Stimulated activated CD8-positive, alpha-beta memory T cell treated with anti-CD3 and anti-CD28 coated beads, Interleukin-4, amount 100 ng/mL, for 4 hours (primary cell): ENCODE measurements at places on chromosomes 5 and 9.

- no peak for DNase-seq
These were observed 29.2 kb downstream of the FREM1 start for GRCh38 chr9:14881006-14881405.

GRCh38 chr9:96038271-96038670 is 162.8 kb downstream of the ERCC6L2 start:
- no peak for DNase-seq

- DNase-seq = no peak
These were observed 526.1 kb upstream of the WWC1 start for GRCh38 chr5:167765352-167765751.

- DNase-seq = no peak
These were observed 25.4 kb downstream of the ABLIM3 start for GRCh38 chr5:149166591-149167100.

GRCh38 chr5:9104571-9105339 is 441.1 kb downstream of the SEMA5A start:
- no peak for DNase-seq

GRCh38 chr5:125987677-125988255 is 435.4 kb upstream of the GRAMD2B start:
- DNase-seq = no peak

GRCh38 chr9:108468364-108468763 is 387.4 kb downstream of the ACTL7B start:
- no peak for DNase-seq

DNA sequence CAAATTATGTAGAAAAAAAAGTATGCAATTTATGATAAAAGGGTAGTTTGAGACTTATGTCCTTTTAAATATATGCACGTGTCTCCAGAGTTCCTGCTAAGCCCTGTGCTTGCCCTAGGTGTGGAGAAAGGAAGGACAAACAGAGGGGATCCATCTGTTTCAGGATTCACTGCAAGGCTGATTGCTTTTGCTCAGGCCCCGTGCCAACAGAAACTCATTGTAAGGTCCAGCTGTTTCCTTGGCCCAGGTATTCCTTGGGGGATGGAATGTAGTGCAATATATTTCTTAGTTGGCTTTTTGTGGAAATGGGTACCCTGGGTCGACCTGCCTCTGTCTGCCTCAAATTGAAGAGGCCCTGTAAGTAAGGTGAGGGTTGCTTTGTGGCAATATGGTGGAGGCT is 268.6 kb upstream of the CLINT1 start:
- no peak for DNase-seq

GRCh38 chr9:130779153-130779855 is 55.8 kb upstream of the ABL1 start:
- DNase-seq = no peak

DNA sequence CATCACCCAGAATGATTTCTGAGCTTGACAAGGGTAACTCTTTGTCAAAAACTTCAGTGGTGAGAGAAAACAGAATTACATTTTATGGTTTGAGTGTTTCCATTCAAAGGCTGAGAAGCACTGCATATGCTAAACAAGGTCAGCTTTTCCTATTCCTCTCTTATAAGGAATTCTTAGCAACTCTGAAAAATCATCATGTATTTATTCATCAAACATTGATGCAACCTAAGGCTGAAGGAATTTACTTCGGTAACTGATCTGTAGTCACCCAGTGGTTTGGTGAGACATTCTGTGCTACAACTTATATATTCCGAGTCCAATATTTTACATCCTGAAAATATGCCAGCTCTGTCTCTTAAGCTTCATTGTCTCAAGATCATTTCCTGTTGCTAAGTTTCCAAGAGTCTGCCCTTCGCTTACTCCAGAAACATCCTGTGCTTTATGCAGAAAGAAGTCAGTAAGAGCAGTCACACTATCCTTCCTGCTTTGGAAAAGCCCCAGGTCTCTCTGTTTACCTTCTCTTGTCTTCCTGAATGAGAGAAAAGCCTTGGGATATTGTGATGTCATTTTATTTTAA is 176.6 kb upstream of the TBCA start:
- DNase-seq = no peak

GRCh38 chr9:17751486-17751885 is 172.6 kb downstream of the SH3GL2 start:
- DNase-seq = no peak

DNA sequence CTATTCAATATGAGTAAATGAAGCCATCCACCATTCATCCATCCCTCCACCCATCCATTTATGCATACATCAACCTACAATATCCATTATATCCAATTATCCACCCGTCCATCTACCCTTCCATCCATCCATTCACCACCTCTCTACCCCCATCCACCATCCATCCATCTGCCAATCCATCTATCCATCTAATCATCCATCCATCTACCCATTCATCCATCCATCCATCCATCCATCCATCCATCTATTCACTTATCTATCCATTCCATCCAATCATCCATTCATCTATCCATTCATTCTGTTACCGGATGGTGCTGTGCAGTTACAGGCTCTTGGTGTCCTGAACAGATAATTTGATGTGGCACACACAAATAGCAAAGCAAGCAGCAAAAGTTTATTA is 10.7 kb downstream of the PAEP start:
- DNase-seq = no peak

DNA sequence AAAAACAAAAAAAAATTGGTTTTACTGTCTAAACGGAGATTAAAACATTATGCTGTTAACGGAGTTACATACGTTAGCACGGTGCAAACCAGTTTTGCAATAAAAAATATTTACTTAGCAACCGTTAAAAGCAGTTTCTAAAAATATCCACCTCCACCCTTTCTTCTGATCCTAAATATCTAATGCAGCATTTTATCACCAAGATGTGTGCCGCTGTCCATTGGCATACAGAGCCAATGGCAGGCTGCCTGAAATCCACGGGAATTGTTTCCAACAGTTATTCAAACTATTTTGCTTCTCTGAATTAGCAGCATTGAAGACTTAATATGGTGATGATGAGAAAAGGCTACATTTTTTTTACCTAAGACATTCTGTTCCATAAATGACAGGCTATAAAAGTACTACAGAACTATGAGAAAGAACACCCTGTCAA is 61.6 kb downstream of the CSNK1A1 start:
- DNase-seq = no peak

- no peak for DNase-seq
These were observed 220.4 kb downstream of the MAPKAP1 start for GRCh38 chr9:125486576-125486975.

DNA sequence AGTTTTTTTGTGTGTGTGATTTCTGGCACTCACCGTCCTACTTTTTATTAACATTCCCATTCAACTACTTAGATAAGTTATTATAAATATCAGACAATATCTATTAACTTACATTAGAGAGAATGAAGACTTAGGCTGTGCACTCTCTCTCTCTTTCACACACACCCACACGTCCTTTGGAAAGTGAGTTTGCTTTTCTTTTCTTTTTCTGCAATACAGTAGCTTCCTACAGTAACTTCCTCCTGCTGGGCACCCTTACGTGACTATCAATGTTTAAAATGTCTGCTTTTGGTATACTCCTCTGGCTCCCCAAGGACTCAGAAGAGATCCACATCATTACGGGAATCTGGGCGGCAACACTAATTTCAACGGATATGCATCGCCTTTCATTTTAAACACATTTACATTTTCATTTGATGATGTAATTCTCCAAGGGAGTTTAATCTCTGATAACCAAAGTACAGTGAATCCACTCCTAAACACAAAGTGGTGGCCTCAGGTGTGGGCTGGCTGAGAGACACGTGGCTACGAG is 179.5 kb downstream of the MAPKAP1 start:
- no peak for DNase-seq

GRCh38 chr9:36208521-36209253 is 18.0 kb downstream of the CLTA start:
- no peak for DNase-seq

DNA sequence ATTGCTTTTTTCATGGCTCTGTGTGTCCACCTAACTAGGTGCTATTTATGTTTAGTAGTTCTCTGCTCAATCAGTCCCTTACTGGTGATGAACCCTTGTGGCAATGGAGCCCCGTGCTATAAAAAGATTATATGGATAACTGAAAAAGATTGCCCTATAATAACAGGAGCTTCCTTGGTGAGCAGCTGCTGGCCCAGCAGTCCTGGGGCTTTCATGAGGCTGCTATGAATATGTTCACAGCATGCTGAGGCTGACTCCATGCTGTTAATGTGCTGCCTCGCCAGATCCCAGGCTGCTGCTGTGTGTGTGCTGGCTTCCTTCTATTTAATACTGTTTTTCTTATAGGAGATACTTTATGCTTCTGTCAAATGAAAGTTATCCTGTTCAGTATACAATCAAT is 357.5 kb downstream of the TAF11L14 start:
- no peak for DNase-seq

- no peak for DNase-seq
These were observed 108.1 kb downstream of the SGCD start for GRCh38 chr5:156435101-156435500.

GRCh38 chr5:43601454-43602260 is 1.3 kb upstream of the NNT start:
- DNase-seq = no peak

DNA sequence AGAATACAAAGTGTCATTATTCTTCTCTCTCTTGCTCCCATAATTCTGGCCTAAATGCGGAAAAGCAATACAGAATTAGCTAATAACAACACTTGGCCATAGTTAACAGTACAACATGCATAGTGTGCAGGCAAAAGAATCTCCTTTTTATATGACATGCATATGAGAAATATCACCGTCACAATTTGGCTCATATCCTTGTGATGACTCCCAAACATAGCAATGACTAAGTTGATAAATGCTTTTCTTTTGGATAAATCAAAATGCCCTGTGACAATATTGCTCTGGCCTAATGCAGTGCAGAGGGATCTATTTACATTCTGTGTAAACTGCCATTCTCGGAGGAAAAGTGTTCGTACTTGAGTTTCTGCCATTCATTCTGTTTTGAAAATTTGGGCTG is 121.9 kb upstream of the GHR start:
- no peak for DNase-seq

- DNase-seq = no peak
These were observed 102.1 kb downstream of the PAM start for GRCh38 chr5:102857076-102857818.

- DNase-seq = no peak
These were observed 160.4 kb downstream of the ESM1 start for GRCh38 chr5:54825005-54825404.

GRCh38 chr5:177478711-177479646 is 5.5 kb upstream of the DBN1 start:
- no peak for DNase-seq

DNA sequence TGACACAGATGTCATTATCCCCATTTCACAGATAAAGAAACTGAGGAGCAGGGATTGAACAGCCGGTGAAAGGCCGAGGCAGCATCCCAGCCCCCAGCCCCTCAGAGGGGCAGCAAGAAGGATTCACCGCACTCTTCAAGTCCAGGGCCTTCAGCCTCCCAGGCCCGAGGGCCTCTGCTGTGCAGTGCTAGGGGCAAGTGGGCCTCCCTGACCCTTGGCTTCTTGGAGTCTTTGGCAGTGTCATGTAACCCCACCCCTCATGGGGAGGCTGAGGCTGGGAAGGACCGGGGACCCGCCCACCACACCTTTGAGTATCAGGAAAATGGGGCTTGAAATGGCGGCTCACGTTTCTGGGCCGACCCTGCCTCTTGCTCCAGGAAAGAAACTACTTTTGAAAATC is 28.7 kb upstream of the RXRA start:
- DNase-seq = no peak

DNA sequence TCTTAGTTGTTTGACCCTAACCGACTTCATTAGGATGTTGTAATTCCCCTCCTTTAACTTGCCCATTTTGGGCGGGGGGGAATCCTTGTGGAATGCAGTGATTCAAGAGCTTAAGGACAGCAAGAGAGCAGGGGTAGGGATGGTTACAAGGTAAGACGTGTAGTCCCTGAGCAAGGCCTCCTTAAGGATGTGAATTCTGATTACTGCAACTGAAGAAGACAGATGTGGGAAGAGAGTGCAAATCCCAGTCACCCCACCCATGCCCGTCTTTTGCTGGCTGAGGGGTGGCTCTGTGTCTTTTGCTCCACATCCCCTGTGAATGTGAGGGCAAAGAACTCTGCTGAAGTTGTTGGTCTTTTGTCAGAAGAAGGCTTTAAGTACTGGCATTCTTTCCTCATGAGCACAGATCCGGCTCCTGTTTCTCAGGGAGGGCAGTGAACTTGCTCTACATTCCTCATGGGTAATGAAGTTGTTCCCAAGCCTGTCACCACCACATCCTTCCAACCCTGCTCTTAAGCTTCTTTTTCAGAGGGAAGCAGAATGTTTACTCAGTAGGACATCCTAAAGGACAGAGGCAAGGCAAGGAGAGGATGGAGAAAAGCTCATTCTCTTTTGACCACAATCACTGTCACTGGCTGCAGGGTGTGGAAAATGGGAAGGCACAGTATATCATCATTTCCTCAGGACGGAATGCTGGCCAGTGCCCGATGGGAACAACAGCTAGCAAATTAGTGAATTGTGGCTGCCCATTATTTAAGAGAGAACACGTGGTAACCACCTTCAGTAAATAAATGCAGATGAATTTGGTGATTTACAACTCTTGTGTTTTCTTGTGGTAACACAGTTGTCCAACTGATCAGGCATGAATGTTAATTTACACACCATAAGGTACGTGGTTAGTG is 61.5 kb downstream of the RAI14 start:
- no peak for DNase-seq

- no peak for DNase-seq
These were observed 1.6 kb downstream of the SREK1IP1 start for GRCh38 chr5:64766941-64767340.

DNA sequence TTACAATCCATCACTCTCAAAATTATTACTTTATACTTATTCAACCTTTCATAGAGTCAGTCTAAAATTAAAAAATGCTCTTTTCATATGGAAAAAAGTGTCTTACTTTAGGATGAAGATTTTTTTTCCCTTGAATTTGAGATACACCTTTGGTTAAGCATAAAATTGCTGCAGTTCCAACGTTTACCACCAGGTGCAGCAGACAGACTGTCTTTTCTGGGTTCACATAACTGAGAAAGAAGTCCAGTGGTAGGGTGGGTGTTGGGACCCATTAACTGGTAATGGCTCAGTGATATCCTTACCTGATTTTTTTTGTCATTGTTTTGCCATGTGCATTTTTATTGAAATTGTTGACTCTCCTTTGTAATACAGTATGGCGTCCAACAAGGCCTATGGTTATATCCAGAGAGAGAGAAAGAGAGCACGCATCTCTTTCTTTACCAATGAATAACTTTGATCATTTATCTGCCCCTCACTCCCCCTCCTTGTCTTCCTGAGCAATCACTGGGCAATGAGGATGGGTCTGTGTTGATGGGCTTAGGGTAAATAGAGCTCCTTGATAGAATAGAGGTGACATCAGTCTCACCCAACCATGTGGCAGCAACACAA is 98.4 kb downstream of the FBXL7 start:
- no peak for DNase-seq

GRCh38 chr5:83265318-83265717 is 188.0 kb downstream of the XRCC4 start:
- DNase-seq = no peak

- DNase-seq = no peak
These were observed 176.9 kb downstream of the RGS3 start for GRCh38 chr9:113640418-113640817.
